ENCODE measurements at places on chromosomes 11 and 22.
A peak's percentile ranks its signal among the peaks of the same experiment; 100 is the strongest.

DNA sequence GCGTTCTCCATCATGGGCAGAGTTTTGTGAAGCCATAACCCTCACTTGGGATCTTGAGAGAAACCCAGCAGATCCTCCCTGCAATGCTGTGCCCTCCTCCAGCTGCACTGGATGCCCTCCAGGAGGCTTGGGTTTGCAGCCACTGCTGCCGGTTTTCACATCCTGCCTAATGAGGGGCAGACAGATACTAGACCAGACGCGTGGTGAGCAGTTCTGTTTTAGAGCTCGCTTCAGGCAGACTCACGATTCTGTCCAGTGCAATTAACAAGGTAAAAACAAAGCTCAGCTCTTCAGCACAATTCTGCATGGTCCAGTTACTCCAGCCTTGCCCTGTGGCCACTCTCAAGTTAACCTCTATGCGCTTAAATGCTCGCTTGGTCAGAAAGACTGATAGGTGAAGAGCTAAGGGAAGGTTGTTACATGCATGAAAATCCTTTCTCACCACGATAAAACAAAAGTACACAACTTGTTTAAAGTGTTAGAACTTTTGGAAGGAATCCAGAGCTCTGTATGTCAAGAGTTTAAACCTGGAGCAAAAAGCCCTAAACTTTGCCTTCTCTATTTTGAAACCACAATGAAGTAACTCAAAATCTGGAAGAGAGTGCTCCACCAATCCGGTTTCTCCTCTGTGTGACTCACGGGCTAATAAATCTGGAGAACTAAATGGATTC lies 292.3 kb upstream of the FAT3 start:
- DNase-seq, result no peak

GRCh38 chr11:7484645-7485044 lies 661 bp upstream of the OLFML1 start:
- no peak for DNase-seq

DNA sequence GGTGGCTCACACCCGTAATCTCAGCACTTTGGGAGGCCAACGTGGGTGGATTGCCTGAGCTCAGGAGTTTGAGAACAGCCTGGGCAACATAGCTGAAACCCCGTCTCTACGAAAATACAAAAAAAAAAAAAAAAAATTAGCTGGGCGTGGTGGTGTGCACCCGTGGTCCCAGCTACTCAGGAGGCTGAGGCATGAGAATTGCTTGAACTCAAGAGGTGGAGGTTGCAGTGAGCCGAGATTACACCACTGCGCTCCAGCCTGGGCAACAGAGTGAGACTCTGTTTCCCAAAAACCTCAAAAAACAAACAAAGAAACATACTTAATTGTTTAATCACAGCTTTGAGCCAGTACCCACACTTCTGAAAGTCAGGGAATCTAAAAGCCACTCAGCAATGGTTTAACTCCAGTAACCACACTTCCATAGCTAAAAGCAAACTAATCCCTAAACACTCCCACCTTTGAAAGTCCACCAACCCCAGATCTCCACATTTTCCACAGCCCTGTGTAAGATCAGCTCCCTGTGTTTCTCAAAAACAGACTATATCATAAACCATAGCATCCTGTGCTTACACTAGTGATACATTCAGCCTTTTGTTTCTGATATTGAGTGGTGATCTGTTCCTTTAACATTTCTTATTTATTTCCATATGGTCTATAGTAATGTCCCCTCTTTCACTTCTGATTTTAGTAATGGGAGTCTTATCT lies 4.9 kb upstream of the OR2AT4 start:
- no peak for DNase-seq

- no peak for DNase-seq
These were observed 9.9 kb downstream of the PCSK7 start for GRCh38 chr11:117221775-117222517.

DNA sequence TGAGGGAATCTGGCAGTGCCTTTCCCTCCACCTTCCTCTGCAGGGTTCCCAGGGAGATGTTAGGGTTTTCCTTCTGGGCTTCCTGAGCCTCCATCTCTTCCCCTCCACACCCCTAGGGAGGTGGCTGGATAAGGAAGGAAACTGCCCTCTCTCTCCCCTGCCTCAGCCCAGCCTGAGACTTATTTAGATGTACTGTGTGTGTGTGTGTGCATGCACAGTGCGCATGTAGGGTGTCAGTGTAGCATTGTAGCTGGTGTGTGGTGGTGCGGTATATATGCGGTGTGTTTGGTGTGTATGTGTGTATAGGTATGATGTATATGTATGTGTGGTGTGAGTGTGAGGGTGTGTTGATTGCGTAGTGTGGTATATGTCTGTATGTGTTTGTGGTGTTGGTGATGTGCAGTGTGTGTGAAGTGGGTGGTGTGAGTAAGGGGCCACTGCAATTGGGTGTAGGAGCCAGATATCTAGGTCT lies 1.5 kb downstream of the FXYD6 start:
- DNase-seq, result no peak

DNA sequence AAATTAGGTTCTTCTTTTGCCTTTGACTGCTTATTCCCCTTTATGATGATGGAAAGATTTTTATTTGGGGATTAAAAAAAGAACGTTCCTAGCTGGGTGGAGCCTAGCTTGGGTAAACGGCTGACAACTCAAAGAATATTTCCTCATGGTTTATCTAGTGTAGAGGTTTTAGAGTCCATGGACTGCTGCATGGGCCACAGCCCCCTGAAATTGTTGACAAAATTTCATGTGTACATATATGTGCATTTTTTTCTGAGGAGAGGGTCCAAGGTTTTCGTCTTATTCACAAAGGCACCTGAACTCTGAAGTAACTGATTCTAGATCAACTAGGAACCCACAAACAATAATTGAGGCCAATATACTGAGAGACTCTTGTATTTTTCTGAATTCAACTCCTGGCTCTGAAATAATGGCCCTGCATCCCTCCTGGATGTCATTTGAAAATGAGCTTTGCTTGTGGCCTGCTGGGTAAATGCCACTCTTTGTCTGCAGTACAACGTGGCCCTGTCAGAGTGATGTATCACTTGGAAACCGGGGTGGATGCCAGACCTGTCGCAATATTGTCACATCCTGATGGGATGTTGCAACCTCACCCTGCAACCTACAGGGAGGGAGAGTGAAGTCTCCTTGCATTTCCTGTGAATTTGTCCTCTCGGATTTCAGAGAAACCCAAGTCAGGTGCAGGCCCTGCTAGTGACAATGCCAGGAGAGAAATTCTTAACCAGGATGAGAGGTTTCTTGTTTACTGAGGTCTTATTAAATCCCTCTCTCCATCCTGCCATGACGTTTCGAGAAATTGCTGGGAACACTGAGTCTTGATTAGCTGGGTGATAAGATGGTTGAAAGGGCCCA lies 33.8 kb downstream of the EHF start:
- DNase-seq, result no peak

GRCh38 chr22:28514321-28514821 lies 165.3 kb downstream of the TTC28 start:
- no peak for DNase-seq

GRCh38 chr22:42396621-42397331 lies 35.4 kb downstream of the NFAM1 start:
- DNase-seq, result no peak

DNA sequence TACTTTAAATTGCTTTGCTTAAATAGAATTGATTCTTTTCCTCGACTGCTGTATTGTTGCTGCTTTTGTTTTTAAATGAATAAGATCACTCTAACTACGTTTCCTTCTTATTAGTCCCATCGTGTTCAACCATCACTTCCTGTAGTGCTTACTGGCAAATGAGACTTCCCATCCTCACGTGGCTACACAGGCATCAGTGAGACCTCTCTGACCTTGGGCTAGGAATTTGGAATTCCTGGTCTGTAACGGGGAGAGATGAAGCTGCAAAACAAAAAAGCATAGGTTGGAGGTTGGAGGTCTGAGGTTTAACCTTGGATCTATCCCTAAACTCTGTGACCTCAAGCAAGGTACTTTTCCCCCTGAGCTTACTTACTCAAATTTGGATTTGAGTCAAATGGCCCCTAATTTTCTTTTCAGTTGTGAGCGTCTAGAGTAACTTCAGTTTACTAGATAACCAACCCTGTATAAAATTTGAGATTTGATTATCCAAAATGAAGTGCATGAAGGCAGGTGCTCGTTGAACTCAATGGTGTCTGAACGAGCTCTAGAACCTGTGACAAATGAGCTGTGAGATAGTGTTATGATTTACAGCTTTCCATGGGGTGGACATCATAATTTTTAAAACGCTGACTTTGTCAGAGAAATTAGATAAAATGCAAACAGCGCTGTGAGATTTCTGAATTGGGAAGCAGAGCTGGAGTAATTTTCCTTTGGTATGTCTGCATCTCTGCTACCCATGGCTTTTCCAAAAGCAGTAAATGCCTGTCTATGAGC lies 151.2 kb downstream of the DBX1 start:
- no peak for DNase-seq

DNA sequence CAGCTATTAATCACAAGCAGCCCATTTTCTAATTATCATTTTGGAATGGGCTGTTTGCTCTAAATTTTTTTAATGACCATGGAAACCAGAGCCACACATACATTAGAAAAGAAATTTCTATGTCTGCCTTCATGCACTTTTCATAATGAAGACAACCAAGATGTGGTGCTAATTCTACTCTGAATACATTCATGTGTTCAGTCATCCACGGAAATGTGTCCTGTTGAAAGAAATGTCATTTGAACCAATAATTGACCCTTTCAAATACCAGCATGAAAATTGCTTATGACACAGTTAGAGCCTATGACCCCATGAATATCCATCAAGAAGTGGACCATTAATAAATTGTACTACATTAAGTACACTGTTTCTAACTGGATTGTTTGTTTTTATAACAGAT lies 99.7 kb upstream of the KCNA4 start:
- no peak for DNase-seq

GRCh38 chr22:43429426-43429825 lies 17.6 kb downstream of the MPPED1 start:
- DNase-seq, result no peak

DNA sequence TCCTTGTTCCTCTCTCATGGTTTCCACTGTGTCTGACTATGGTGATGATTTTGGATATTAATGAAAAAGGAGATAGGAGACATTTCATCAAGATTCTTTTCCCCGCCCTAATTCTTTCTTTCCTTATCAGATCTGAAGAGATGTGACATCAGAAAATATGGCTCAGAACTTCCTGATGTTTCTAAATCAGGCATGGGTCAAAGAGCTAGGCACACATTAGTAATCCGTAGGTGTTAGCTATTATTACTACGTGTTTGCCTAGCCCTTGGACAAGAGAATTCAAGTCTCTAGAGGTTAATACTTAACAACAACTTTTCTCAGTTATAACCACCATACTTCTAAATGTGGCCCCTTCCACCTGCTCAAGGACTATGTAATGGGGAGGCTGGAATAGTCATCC lies 5.8 kb downstream of the JOSD1 start:
- DNase-seq, result no peak

GRCh38 chr11:14593671-14594070 lies 49.9 kb upstream of the PDE3B start:
- no peak for DNase-seq

DNA sequence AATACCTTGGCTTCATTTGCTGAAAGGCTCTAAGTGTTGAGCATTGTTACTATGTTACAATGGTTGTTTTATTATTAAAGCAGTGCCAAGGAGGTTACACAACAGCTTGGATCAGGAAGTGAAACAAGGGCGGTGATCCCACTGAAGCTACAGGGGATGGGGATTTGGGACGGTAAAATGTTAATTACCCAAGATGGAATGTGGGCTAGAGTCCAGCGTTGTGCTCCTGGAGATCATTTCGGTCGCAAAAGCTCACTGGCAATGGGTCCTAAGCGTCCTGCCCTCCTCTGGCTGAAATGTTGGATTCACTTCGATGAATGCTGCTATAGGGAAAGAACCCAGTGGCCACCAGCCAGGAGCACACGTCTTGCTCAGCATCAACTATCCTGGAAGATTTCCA lies 48.3 kb downstream of the FAM83F start:
- no peak for DNase-seq

- no peak for DNase-seq
These were observed 401.6 kb upstream of the CCDC90B start for GRCh38 chr11:83687787-83688186.

- no peak for DNase-seq
These were observed 350.4 kb upstream of the B3GAT1 start for GRCh38 chr11:134762248-134763029.

DNA sequence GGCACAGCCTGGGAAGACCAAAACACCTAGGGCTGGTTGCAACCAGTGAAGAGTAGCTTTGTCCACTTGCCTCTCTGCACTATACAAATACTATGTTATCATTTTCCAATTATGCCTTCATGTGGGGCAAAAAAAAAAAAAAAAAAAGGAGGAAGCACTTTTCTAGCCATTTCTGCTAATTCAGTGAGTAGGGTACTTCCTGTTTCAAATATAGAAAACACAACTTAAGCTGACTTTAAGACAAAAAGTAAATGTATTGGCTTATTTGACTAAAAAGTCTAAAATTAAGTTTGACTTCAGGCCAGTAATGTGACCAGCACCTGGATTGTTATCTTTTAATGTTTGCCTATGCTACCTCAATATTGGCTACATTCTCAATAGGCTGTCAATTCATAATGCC lies 15.3 kb downstream of the CCDC73 start:
- no peak for DNase-seq

- DNase-seq, result peak; percentile 67
These were observed 61.5 kb upstream of the EED start for GRCh38 chr11:86182976-86183584.

DNA sequence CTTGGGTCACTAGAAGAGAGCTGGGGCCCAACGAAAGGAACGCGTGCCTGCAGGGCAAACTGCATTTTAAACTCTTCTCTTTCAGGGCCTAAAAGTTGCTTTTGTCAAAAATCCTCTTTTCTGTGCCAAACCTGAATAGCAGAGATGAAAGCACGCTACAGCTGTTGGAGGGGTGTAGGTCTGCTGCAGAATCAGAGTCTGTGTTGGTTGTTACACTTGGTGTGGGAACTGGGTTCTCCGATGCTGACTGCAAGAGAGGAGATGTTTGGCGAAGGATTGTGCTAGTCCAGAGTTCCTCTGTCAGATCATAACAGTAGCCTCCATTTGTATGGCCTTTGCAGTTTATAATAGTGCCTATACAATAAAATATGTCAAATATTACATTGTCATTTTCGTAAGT lies 41.8 kb downstream of the BARX2 start:
- no peak for DNase-seq

DNA sequence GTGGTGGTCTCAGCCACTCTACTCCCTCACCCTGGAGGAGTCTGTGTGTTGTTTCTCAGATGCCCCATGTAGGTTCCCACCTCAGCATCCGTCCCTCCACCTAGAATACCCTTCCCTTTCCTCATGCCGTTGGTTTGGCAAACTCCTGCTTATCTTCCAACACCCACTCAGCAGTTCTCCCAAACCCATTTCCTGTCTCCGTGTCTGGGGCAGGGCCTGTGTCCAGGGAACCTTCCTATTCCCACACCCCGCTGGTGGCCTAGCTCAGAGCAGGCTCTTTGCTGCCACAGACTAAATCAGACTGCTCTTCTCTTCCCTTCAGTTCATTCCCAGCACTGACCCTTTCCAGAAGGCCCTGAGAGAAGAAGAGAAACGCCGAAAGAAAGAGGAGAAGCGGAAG lies 7.5 kb upstream of the SREBF2 start:
- no peak for DNase-seq
